NAMALWA (cell line): ENCODE measurements at places on chromosomes 16 and 17.
A peak's percentile ranks its signal among the peaks of the same experiment; 100 is the strongest.

GRCh38 chr17:19328441-19329061 is 34.0 kb downstream of the B9D1 start:
- DNase-seq = no peak

DNA sequence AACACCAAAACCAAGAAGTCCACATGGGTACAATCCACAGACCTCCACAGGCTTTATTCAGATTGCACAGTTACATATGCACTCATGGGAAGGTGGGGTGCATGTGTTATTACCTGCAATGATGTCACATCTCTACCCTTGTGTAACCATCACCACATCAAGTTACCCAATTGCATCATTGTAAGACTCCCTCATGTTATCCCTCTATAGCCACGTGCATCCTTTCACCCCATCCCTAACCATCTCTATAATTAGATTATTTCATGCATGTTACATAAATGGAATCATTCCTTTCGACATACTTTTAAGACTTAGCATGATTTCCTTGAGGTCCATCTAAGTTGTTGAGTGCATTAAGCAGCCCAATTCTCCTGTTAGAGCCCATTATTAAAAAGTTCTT is 408.2 kb upstream of the C16orf82 start:
- DNase-seq = no peak

DNA sequence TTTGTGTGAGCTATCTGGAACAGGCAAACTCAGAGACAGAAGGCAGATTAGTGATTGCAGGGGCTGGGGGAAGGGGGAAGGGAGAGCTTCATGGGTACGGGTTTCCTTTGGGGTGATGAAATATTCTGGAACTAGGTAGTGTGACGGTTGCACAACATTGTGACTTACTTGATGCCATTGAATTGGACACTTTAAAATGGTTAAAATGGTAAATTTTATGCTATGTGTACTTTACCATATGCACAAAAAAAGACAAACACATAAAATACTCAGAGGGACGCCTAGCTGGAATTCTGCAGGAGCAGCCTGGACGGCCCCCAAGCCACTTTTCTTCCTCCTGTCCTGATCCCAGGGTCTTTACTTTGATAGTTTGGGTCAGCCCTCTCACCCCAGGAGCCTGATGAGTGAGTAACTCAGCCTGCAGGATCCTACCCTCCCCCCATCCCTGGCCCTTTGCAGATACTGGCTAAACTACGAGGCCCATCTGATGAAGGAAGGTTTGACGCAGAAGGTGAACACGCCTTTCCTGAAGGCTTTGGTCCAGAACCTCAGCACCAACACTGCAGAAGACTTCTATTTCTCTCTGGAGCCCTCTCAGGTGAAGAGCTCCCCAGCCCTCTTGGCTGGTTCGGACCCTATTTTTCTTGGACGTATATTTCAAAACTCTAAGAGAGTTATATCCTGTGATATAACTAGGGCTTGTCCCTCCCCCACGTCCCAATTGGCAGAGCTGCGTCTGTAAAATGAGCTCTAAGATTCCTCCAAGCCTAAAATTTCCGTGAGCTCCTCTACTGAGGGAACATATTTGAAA is 7.8 kb downstream of the ADGRG3 start:
- no peak for DNase-seq

GRCh38 chr17:62968445-62968923 is 2.4 kb downstream of the TANC2 start:
- peak; percentile 93 for DNase-seq

DNA sequence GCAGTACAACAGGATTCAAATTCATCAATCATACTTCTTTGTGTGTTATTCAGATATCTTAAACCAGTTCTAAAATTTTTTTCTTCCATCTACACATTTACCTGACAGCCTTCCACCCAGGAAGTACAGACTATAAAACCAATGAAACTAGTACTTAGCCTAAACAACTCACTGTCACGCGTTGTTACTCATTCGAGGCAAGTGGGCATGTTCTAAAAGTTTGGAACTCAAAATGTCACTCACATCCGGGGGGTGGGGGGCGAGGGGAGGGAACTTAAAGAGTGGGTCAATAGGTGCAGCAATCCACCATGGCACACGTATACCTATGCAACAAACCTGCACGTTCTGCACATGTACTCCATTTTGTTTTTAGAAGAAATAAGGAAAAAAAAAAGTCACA is 90.4 kb upstream of the PLEKHM1 start:
- DNase-seq = no peak

DNA sequence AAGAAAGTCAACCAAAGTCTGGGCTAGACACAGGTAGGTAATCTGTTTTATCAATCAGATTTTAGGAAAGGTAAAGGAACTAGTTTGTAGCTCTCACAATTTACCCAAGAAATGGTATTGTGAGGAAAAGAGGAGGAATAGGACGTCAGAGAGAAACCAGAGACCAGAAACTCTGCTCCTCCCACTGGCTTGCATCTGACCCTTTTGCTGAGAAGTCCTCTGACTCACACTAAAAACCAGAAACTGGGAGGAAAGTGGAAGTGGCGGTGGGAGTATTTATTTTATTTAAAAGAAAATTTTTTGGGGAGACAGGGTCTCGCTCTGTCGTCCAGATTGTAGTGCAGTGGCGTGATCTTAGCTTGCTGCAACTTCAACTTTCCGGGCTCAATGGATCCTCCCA is 38.0 kb upstream of the MNT start:
- DNase-seq = no peak
